ENCODE measurements at places on chromosomes 6 and 20.

GRCh38 chr6:16505711-16506357 is 255.4 kb downstream of the ATXN1 start:
- ATAC-seq, result no peak

GRCh38 chr6:146943664-146944063 is 260.6 kb upstream of the STXBP5 start:
- no peak for ATAC-seq

- ATAC-seq, result no peak
Measured at GRCh38 chr6:28758046-28758817, 165.6 kb downstream of the TRIM27 start.

- no peak for ATAC-seq
Measured at GRCh38 chr20:41830702-41831101, 212.5 kb upstream of the CHD6 start.

- peak; percentile 83 for ATAC-seq
Measured at GRCh38 chr20:8187740-8188139, 55.7 kb downstream of the PLCB1 start.

DNA sequence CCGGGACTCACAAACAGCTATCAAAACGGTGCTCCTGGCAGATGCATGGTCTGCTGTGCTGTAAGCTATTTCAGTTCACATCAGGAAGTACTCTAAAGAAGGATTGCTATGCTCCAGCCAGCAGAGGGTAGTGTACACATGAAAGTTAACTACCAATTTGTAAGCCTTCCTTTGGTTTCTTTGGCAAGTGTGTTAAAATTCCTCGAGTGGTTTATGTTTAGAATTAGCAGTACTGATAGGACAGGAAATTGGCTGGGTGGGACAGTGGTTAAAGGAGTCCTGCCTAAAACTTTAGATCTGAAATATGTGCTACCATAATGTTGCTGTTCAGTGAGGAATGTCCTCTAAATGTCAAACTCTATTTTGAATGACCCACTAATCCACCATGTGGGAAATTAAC is 47.4 kb downstream of the TRMT11 start:
- ATAC-seq, result no peak

DNA sequence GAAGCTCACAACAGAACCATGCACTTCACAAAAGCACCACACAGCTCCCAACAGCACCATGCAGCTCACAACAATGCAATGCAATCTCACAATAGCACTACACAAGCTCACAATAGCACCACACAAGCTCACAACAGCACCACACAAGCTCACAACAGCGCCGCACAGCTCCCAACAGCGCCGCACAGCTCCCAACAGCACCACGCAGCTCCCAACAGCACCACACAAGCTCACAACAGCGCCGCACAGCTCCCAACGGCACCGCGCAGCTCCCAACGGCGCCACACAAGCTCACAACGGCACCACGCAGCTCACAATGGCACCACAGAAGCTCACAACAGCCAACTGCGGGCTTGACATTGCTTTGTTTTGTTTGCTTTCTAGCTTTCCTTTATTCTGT is 198.1 kb downstream of the DLL1 start:
- no peak for ATAC-seq

- ATAC-seq, result no peak
Measured at GRCh38 chr20:63116412-63117106, 99.4 kb downstream of the YTHDF1 start.

DNA sequence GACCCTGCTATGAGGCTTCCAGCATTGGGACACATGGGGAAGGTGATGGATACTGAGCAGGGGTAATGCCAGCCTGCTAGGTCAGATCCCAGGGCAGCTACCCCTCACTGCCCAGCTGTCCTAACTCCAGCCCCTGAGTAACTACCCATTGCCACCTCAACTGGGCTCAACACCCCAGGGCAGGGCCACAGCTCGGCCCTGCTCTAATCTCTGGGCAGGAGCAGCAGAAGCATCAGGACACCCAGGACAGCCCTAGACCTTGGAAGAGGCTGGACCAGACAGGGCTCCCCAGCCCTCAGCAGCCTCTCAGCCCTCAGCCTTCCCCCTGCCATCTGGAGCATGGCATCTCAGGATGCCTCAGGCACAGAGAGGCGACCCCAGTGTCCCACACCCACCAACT is 67.4 kb upstream of the TOP1 start:
- no peak for ATAC-seq

DNA sequence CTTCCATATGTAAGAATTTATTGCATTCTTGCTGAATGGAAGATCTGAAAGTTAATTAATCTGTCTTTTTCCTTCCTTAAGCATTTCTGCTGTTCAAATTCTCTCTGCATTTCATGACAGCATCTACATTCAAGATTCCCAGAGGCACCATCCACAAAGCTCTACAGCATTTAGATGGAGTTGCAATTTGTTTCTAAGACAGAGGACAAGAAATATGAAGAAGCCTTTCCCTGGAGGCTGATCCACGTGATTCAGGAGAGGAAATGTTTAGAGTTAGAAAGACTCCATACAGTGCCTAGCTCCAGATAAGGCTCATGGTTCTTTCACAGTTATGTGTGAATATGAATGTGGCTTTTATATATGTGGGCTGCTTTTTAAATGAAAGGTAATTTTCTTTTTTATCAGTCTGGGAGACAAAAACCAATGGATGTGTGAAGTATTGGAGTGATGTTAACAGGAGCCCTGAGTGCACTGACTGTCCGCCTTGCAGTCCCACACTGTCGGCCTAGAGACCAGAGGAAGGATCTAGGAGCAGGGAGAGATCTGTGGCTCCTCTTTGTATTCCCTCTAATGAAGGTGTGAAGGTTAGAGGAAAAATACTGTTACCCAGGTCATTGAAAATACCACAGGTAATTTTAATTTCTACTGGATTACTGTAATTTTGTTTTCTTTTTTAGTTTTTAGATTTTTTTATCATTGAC is 686.6 kb upstream of the GJE1 start:
- ATAC-seq, result no peak

GRCh38 chr20:62554214-62554897 is 78.6 kb upstream of the GATA5 start:
- no peak for ATAC-seq

GRCh38 chr20:36924167-36925045 is 27.1 kb downstream of the SAMHD1 start:
- ATAC-seq, result no peak

DNA sequence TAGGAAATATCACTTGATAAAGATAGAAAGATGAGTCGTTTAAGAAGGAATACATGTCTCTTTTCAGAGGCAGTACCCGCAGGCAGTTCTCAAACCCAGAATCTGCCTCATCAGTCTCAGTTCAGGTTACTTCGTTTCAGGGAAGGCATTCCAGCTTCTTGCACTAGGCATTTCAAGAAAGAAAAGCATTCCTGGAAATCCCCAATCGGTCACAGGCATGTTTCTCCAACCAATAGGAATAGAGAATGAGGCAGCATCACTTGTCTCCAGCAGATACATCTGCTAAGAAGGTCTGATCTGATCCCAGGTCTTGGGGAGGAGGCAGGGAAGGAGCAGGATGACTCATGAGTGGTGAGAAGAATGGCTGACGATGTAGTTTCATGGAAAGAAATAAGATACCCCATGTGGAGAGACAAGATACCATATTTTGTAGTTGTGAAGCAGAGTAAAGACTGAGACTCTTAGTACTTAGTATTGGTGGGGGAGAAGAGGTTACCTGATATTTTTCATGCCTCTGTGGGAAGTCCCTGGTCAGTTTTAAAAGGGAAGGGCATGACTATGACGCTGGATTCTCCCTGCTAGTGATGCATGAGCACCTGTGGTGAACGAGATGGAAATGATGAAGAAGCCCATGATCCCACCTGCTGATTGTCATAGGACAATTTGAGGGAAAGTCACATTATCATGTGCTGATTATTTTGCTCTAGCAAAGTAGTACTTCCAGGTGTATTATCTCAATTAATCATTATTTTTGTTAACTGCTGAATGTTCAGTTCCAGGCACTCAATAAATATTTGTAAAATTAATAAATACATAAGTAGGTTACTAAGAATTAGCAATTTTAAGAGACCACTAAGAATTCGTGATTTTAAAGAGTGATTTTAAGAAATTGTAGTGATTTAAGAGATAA is 20.3 kb upstream of the HLA-DRB1 start:
- ATAC-seq, result peak; percentile 97

GRCh38 chr6:112269114-112269513 is 14.7 kb upstream of the LAMA4 start:
- no peak for ATAC-seq

- ATAC-seq, result no peak
Measured at GRCh38 chr6:123176706-123177105, 180.7 kb downstream of the CLVS2 start.

GRCh38 chr6:91751526-91751925 is 1164.7 kb upstream of the MAP3K7 start:
- no peak for ATAC-seq

DNA sequence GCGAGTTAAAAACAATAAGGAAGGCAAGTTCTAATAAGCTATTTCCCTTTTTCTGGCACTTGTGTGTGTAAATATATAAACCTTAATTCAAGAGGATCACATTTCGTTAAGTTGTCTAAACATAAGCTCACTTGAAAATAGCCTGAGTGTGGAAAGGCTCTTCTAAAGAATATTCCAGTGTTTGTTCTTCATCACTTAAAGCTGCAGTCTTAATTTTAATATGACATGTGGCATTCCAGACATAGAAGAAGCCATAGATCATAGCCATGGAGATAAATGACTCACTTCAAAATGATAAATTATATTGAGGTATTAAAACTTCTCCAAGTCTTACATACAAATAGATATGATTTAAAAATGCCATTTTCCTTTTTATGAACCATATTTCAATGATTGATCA is 42.1 kb downstream of the IYD start:
- no peak for ATAC-seq

DNA sequence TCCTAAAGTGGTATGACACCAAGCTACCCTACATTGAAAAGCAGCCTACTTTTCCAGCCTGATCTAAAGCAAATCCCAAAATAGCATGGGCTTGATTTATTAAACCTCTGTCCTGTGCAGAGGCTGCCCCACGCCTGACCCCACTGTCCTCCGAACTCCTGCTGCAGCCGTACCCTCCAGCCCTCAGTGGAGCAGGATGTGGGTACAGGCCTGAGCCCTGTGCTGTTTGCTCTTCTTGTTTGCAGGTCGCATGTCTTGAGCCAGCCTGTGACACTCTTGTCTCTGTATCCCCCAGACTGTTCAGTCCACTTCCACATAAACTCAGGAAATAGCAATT is 61.2 kb downstream of the RPP40 start:
- ATAC-seq, result no peak

DNA sequence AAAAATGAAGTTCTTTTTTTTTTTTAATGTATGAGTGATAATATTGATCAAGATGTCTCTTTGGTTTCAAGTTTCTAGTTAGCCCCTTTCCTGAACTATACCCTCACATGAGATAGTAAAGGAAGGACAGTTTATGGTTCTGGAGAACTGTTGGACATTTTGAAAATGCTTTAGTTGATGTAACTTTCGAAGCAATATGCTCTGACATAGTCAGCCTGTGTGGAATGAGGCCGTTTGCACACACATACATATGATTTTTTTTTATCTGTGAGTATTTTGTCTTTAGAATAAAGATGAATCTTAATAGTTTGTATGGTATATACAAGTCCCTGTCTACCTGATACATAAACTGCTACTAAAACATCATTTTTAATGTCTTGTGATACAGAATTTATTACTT is 177.0 kb downstream of the ARID1B start:
- no peak for ATAC-seq

GRCh38 chr6:151205721-151206600 is 33.8 kb upstream of the AKAP12 start:
- no peak for ATAC-seq

DNA sequence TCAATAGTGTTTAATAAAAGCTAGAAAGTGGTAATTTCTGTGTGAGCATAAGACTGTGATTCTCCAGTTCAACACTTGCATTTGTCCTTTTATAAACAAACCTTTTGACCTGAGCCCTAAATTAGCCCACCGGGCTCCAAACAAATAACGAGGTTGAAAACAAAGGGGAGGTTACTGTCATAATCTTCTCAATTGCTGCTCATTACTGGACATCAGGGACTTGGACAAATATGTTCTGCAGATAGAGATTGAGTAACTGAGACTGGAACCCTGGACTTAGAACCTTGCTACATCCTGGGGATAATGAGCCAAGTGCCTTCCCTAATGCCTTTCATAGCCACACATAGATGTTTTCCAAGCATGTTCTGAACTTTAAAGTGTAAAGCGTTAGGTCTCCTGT is 84.2 kb upstream of the PCSK2 start:
- no peak for ATAC-seq

- no peak for ATAC-seq
Measured at GRCh38 chr6:42973926-42974325, 5.1 kb downstream of the PEX6 start.

DNA sequence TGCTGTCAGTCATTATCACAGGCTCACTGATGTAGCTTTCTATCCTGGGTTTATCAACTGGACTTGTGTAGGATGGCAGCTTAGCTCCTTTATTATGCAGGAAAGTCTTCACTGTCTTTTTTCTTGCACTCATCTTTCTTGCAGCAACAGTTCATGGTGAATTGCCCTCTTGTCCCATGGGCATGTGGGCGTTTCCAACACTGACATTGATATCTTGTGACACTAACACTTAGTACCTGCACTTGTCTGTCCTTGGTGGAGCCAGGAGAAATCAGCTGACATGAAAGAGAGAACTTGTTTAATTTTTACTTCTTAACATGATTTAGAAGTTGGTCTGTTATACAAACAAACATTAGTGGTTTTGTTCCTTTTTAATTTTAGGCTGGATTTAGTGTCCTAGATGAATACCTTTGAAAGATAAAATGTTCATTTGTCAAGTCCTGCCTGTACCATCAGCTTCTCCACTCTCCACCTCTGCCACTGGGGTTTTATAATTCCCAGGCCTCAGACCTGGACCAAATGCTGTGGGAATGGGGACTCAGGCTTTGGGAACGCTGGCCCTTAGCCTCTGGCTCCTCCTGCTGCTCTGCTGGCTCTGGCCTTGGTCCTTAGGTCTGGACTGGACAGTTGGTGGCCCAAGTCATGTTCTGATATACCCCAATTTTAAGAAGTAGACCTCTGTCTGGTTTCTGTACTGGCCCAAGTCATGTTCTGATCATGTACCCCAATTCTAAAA is 161.0 kb upstream of the LAMP5 start:
- ATAC-seq, result no peak

DNA sequence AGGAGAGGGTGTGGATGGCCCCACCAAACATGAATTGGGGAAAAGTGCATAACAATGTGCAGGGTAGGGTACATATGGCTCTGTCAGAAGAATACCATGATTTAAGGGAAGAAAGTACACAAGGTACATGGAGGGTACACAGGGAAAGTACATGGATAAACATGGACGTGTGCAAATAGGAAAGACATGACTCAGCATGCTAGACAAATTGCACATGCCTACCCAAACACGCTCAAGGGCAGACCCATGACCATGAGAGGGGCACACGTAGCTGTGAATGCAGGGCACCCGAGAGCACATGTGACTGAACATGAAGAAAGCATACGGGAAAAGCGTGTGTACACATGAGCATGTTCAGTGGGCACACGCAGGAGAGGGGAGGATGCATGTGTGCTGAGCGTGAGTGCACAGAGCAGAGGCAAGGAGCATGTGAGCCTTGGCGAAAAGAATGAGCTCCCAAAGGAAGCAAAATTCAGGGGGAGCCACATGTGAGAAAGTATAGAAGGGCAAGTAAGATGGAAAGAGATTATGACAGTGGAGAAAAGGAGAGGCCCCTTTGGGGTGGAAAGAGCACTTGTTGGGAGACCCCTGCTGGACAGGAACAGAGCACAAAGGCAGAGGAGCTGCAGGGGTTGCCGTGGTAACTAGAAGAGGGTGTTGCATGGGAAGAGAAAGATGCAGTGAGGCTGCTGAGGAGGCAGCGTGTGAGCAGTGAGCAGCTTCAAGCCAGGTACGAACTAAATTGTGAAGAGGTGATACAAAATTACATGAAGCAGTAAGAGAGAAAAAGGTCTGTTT is 17.8 kb downstream of the OR2H2 start:
- ATAC-seq, result no peak

GRCh38 chr6:92847988-92848387 is 571.4 kb downstream of the EPHA7 start:
- no peak for ATAC-seq

Data from activated T-helper 17 cell treated with anti-CD3 and anti-CD28 coated beads, Interleukin-2, amount 50 U/mL, for 72 hours (primary cell).